ENCODE measurements at places on chromosomes 7 and 10.

DNA sequence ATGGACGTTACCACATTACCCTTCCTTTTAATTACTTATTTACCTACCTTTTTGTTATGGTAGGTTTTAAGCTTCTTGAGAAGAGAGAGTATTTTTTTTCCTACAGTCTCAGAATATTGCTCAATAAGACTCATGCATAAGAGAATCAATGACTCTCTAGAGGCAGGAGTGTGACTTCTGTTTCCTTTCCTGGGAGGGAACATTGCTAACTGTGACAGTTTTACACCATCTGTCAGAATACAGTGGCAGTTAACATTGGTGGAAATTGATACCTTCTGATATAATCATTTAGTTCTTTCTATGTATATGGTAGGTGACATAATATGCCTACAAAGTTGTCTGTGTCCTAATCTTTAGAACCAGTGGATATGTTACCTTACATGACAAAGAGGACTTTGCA is 348.7 kb upstream of the POT1 start:
- DNase-seq, result no peak

DNA sequence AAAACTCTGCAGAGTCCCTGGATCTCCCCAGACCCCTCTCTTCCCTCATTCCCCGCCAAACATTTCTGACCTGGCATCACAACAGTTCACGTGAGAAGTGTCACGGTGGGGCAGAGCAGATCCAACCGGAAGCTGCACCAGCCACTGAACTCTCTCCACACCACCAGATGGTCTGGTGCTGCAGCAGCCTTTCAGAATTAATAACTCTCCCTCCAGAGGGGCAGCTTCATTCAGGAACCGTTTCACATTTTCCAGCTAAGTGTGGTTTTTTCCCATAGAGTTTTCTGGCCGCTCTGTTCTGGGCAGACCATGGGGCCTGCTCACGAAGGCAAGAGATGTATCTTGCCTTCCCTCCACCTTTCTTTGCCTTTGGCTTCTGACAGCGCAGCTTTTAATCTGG is 486.7 kb upstream of the GALNT17 start:
- DNase-seq, result no peak

- no peak for DNase-seq
Observed at GRCh38 chr10:36421992-36422391, 703.4 kb upstream of the ANKRD30A start.

DNA sequence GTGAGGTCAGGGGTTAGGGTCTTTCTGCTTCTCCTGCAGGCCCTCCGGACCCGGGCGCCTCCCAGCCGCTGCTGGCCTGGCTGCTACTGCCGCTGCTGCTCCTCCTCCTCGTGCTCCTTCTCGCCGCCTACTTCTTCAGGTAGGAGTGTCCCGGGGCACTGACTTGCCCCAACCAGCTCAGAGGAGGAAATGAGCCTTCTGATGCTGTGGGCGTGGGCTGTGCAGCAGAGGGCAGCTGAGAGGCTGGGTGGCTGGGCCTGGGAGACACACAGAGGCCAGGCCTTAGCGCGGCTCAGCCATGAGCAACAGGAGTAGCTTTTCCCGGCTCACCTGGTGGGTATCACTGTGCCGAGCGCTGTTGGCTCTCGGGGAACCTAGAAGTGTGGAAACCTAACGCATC is 78.9 kb downstream of the MKI67 start:
- no peak for DNase-seq

- no peak for DNase-seq
Observed at GRCh38 chr10:133176546-133176945, 16.5 kb downstream of the KNDC1 start.

DNA sequence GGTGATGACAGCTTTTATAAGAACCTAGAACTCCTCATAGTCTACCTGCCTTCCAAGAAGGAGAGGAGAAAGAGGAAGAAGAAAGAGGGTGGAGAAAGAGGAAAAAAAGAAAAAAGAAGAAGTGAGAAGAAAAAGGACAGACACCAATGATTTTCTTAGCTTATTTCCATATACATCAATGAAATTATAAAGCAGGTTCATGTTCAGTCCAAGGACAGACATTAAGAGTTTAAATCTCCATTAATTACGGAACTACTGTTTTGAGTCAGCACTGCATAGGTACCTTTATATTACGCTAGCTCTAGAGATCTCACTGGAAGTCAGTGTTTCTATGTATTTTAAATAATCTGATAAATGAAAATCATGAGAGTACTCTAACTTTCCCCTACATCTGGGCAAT is 309.0 kb upstream of the HGF start:
- DNase-seq, result no peak

DNA sequence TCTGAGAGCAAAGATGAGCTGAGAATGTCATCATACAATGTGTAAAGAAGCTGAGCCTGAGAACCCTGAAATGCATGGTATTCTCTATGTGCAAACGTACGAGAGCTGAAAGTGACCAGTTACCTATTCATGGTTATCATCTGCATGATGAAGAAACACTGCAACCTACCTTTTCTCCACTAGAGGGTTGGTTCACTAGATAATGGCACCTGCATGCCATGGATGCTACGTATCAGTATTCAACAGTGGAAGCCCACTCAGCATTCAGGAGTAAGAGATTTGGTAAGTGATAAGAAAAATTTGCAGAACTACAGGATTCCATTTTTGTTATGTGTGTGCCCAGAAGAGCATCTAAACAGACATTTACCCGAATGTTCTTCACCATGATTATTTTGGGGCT is 145.4 kb downstream of the PTPRN2 start:
- DNase-seq, result no peak

DNA sequence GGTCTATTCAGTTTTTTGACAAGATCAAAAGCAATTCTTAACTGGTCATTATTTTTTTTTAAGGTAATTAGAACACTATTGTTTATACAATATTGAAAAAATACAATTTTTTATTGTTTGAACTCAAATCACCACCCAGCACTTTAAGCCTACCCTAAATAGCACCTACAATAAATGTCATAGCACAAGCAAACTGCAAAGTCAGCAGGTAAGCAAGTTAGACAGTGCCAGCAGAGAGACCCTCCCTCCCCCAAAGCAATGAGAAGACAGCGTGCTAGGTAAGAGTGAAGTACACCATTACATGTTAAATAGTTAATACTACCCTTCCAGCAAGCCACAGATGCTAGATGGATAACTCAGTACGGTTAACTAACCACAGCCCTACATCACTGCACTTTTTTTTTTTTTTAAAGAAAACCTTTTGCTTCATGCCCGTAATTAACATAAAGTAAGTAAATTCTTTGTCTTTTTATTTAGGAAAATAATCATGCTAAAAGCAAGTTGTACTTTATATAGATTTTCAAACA is 120.0 kb downstream of the UBE2H start:
- no peak for DNase-seq

GRCh38 chr7:141889321-141889720 is 26.9 kb upstream of the OR9A4 start:
- no peak for DNase-seq

DNA sequence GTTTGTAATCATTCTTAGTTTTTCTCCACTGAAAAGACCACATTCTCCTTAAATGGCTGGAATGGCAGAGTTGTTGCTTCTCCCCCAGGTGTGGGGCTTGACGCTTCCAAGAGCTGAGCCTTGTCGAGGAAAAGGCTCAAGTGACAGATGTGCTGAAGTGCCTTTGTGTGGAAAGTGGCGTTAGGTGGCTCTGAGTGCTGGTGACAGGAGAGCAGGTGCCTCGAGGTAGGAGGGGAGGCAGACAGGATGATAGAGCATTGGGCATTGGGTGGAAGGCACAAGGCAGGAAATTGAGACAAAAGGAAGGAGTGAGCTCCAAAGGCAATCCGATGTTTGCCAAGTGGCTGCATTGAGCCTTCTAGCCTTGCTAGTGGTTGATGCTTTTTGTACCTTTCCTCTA is 6.7 kb downstream of the KIAA1217 start:
- no peak for DNase-seq

- DNase-seq, result no peak
Observed at GRCh38 chr10:88086187-88086960, 222.9 kb downstream of the PTEN start.

GRCh38 chr10:120392245-120392644 is 64.8 kb upstream of the PLPP4 start:
- DNase-seq, result no peak
